ENCODE measurements at places on chromosomes 7 and 10.

DNA sequence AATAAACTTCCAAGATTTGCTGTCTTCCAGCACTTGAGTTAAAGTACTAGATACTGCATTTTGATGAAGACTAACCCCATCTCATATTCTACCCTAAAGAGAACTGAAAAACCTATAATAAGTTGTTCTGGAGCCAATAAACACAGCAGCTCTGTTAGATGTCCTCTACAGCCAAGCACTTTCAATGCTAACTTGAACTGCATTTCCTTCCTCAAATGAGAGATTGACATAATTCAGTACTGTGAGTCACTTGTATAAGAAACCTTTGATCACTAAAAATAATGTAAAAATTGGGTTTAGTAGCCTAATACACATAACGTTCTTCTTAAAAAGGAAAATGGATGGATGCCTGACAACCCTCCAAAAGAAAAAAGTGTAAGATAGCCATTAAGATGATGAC lies 81.3 kb downstream of the ITGB8 start:
- DNase-seq = no peak

DNA sequence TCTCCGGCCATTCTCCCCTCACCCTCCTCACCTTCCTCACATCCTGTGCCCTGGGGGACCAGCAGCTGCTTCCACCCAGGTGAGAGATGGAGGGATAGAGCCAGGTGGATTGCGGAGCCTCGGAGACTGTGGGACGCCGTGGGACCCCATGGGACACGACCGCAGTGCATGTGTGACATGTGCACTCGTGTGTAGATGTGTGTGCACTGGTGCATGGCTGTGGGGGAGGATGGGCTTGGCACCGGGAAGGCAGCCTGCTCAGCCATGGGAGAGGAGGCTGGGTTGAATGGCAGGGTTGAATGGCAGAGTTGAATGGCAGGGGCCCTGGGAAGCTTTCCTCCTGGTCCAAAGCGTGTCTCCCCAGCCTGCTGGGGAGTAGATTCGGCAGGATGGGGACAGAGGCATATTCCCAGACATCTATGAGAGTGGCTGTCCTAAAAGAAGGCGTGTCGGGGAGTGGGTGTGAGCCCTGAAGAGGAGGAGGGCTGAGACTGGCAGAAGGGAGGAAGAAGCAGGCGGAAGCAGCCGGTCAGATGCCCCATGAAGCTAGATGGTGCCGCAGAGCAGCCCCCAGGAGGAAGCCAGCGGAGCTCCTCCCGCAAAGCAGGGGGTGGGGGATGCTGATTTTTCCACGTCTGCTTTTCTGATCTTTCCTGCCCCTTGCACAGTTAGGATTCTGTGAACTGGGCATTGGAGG lies 815 bp downstream of the GIMAP8 start:
- no peak for DNase-seq

DNA sequence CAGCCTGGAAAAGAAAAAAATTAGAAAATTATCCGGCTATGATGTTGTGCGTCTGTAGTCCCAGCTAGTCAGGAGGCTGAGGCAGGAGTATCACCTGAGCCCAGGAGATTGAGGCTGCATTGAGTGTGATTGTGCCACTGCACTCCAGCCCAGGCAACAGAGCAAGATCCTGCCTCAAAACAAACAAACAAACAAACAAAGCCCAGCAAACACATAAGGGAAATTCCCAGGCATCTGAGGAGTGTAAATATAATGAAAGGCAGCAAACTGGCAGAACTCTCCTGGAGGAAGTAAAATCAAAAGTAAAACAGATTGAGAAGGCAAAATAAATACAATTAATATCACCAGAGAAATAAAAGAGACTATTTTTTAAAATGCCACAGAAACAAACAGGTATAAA lies 84.5 kb upstream of the ITGB1 start:
- no peak for DNase-seq

DNA sequence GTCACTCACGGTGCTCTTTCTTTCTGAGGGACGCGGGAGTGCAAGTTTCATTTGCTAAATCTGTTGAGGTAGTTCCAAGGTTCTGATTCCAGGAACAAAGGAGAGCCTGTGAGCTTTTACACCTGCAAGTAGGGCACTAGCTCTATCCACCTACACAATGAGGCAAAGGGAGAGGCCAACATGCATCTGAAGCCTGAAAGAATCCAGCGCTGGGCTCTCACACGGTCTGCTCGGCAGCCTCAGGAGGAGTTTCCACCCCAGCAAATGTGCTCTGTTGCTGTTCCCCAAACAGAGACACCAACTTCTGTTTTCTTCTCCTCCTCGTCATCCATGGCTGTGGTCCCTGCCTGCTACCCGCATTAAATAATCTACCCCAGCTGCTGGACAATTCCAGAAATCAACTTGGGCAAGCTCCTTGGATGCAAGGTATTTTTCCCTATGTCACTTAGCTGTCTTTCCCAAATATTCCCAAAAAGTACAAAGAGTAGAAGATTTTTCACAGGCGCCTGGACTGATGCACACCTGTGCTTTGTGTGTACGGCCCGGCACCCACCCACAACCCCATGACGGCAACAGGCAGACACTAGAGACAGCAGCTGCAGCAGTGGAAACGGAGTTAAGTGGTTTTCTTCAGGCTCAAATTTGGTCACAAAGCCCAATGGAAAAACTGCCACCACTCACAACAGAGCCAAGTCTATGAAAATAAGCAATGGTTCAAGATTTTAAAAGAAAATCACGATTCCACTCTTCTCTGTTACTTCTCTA lies 176.8 kb downstream of the ZMYND11 start:
- no peak for DNase-seq

DNA sequence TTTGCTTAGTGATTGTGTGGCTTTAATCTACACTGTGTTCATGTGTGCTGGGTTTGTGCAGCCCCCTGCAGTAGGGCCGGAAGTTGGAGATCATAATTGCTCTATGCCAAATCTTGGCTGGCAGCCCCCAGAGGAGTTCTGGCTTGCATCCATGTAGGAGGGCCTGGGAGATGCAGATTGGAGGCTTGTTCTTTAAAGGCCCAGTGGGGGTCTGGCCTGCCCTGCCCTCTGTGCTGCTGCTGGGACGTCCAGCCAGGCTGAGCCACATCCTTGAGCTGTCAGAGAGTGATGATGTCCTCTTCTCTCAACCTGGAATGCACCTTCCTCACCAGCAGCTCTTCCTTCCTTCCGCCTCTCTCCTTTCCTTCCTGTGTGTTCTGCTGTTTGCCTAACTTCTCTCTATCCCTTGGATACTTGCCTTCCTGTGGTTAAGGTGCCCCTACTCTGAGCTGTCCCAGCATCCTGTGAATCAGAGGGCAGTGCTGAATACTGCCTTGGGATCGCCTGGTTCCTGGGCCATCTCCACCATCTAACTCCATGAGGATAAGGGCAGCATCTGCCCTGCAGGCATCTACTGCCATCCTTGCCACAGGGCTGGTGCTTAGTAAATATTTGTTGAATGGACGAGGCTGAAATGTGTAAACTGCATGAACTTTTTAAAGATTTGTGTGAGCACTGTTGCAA lies 30.2 kb downstream of the DOCK1 start:
- no peak for DNase-seq

DNA sequence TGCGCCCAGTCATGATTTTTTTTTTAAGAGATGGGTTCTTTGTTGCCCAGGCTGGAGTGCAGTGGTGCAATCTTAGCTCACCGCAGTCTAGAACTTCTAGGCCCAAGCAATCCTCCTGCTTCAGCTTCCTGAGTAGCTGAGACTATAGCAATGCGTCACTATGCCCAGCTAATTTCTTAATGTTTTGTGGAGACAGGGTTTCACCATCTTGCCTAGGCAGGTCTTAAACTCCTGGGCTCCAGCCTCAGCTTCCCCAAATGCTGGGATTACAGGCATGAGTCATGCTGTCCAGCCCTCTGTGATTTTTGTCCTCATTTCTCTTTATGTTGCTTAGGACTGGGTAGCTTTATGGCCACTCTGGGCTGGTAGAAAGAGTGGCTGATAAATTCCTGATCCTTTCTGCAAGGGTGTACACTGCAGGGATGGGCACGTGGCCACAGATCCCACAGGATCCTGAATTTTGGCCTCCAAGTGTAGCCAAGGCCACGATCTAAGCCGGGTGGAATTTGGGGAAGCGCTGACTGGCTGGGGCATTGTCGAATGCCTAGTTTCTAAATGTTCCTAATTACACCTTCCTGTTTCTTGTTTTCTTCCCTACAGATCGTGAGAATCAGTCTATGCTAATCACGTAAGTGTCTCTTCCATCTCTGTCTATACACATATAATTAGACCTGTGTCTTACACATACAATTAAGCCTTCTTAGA lies 24.1 kb upstream of the MYH16 start:
- no peak for DNase-seq

- no peak for DNase-seq
Observed at GRCh38 chr7:124792696-124793095, 27.1 kb upstream of the GPR37 start.

- DNase-seq = no peak
Observed at GRCh38 chr7:139855498-139856270, 26.6 kb downstream of the TBXAS1 start.

DNA sequence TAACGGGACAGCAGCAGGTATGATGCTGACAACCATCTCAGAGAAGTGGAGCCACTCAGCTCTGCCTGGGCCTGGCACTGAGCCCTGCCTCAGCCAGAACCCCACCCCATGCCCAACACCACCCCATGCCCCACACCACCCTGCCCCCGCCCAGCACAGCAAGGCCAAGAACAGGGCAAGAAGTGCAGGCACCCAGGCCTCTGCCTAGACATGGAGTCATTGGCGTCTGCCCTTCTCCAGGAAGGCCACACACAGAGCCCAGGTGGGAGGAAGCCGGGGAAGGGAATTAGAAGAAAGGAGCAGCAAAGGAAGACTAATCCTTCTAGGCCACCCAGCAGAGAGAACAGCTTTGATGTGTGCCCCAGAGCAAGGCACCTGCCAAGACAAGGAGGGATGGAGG lies 18.9 kb downstream of the CAMK2G start:
- DNase-seq = no peak

GRCh38 chr10:3151889-3152565 lies 20.6 kb downstream of the PITRM1 start:
- DNase-seq = no peak

- no peak for DNase-seq
Observed at GRCh38 chr7:82714883-82715282, 271.3 kb upstream of the CACNA2D1 start.

DNA sequence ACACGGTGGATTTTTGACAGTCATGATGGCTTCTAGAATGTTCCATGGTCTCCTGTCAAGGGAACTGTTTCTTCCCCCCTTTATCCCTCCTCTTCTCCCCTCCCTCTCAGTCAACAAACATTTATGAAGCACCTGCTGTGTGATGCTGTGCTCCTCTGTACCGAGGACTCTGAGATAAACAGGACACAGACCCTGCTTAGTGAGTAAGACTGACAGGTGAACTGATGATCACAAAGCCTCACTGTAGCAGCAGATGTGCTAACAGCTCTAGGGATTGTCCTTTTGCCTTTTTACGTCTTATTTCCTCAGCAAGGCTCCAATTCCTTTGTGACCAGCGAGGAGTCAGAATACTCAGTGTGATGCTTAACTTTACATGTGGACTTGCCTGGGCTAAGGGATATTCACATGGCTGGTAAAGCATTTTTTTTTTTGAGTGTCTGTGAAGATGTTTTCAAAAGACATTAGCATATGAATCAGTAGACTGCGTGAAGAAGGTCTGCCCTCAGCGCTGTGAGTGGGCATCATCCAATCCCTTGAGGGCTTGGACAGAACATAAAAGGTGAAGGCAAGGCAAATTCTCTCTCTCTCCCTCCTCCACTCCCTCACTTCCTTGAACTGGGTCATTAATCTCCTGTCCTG lies 170.1 kb downstream of the ADRA2A start:
- no peak for DNase-seq

DNA sequence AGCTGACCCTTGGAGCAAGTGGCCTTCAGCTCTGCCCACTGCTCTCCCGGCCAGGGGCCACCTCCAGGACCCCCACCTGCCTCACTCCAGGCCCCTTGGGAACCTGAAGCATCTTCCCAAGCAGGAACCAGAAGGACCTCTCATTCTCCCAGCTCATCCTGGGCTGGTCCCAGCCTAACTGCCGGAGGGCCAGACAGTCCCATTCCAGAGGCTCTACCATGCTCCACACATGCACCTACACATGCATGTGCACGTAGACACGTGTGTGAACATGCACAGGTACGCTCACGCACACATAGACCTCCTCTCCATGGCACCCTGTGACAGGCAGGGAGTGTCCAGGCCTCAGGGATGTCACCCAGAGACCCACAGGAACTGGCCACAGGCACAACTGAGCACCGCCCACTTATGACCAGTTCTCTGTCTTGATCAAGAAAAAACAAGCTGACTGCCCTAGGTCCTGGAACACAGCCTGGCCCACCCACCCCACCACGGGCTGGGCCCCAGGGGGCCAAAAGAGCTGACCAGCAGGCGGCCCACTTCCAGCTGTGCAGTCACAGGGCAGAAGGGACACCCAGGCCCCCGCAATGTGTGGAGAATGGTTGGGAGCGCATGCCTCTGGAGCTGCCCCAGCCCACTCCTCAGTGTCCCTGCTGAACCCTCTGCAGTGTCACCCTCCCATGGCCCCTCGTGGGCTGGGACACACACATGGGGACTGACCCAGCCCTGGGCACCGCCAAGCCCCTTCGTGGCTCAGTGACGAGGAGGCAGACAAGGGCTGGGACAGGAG lies 43.4 kb downstream of the CAMK2B start:
- DNase-seq = no peak

GRCh38 chr10:122516734-122517133 lies 43.8 kb upstream of the DMBT1 start:
- DNase-seq = no peak

GRCh38 chr7:47571331-47572093 lies 10.4 kb downstream of the TNS3 start:
- DNase-seq = peak; percentile 65

- DNase-seq = no peak
Observed at GRCh38 chr7:41570766-41571165, 132.1 kb downstream of the INHBA start.

DNA sequence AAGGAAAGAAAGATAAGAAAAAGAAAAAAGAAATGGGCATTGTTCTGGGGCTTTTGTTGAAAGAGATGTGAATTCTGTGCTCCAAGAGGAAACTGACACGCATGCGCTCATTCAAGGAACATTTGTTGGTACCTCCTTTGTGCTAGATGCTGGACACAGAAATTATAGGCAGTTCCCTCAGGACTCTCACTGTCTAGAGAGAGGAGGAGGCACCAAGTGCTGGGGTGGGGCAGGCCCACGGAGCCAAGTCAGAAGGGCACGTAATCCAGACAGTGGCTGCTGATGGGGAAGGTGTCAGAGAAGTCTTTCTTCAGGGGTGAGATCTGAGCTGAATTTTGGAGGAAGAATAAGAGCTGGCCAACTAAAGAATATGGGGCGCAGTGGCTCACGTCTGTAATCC lies 2.9 kb upstream of the ZFYVE27 start:
- no peak for DNase-seq

DNA sequence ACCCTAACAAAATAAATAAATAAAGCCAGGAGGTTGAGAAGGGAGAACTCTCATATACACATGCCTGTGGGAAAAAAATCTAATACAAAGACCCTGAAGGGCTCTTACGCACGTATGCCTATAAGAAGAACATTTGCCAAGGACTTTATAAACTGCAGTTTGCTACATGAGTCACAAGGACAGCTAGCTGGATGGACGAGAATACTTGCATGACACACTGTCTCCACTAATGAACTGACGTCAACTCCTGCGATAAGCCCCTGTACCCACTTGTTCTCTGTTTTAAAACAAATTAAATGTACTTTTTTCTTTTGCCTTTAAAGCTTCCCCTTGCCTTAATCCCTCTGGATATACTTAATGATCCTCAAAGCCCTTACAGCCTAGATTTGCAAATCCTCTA lies 374.6 kb upstream of the GHITM start:
- no peak for DNase-seq
